Pons (tissue), 1 donor: ENCODE measurements at places on chromosomes 5 and 9.

- DNase-seq, result no peak
Measured at GRCh38 chr5:96013254-96013653, 51.6 kb upstream of the ELL2 start.

DNA sequence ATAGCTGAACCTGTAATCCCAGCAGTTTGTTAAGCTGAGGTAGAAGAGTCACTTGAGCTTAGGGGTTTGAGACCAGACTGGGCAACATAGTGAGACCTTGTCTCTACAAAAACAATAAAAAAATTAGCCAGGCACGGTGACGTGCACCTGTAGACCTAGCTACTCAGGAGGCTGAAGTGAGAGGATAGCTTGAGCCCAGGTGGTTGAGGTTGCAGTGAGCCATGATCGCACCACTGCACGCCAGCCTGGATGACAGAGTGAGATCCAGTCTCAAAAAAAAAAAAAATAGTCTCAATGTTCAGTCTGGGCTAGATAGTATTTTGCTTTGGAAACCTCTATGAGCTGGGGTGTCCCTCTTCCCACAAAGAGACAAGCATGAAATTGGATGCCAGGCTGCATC lies 51.9 kb upstream of the IQGAP2 start:
- DNase-seq, result no peak

DNA sequence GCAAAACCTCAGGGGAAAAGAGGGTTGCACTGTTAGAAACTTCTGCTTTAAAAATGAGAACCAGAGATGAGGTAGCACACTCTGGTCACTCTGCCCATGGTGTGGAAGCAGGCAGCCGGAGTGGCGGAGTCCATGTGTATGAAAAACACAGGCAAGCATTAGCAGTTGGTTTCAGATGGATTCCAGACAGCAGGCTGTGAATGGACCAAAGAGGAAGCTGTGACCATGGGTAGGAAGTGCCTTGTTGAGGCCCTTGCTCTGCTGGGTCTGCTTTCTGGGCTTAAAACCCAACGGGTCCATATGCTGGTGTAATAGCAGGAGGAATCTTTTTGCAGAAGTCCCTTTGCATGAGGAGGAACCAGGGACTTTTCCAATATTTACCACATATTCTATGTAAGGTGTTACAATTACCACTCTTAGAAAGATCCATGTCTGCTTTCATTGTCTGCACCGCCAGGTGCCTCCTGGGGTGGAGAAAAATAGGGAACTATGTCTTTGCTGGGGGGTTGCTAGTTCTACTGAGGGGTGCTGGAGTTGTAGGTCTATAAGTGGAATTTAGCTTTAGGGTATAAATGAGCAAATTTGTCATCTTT lies 77.0 kb downstream of the ANKRD55 start:
- DNase-seq, result peak; percentile 91

- no peak for DNase-seq
Measured at GRCh38 chr9:7028591-7028990, 270.8 kb downstream of the KDM4C start.

GRCh38 chr9:72769546-72769945 lies 183.3 kb downstream of the ALDH1A1 start:
- no peak for DNase-seq
